ENCODE measurements at places on chromosomes 7 and 10.

DNA sequence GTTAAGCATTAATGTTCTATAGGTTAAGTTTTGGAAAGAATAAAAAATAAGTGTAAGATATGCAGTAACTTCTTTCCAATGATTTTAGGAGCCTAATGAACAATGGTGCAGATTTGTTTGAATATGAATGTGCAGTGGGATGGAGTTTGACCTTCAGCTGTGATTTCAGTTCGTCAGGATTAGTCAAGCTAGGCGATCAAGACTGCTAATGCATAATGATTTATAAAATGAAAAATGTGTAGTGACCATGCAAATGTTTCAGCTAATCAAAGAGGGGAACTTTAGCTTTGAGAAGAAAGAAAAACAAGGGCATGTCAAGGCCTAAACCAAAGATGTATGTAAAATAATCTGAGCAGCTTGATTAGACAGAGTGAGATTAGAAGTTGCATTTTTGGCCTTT is 208.5 kb downstream of the FOXP2 start:
- no peak for DNase-seq

GRCh38 chr7:18498341-18498740 is 2.8 kb downstream of the HDAC9 start:
- DNase-seq, result no peak

- no peak for DNase-seq
Measured at GRCh38 chr7:156015237-156016020, 203.2 kb upstream of the SHH start.

GRCh38 chr10:68052463-68052862 is 22.6 kb downstream of the HERC4 start:
- DNase-seq, result no peak

GRCh38 chr7:155303897-155304296 is 6.2 kb downstream of the INSIG1 start:
- no peak for DNase-seq

- DNase-seq, result no peak
Measured at GRCh38 chr7:5708271-5708670, 73.2 kb downstream of the RNF216 start.

GRCh38 chr7:36475381-36475780 is 85.7 kb downstream of the ANLN start:
- no peak for DNase-seq

Data from urothelium cell line (cell line).